ENCODE measurements at places on chromosomes 2 and 18.
A peak's percentile ranks its signal among the peaks of the same experiment; 100 is the strongest.

GRCh38 chr2:118667348-118667747, 180.1 kb downstream of the EN1 start:
- DNase-seq: no peak

DNA sequence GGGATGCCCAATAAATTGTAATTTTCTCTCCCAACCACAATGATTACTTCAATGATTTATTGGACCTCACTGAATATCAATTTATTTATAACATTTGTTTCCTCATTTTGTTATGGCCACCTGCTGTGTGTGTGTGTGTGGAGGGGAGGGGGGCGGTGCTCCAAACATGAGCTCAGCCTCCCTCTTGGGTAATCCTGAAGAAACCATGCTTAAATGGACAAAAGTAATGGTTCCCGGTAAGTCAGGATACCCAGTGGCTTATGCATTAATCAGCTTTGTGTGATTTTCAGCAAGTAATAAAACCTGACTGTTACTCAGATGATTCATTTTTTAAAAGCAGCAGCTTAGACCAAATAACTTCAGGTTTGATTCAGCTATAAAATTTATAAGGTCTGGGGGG, 495.1 kb upstream of the MEX3C start:
- no peak for DNase-seq

DNA sequence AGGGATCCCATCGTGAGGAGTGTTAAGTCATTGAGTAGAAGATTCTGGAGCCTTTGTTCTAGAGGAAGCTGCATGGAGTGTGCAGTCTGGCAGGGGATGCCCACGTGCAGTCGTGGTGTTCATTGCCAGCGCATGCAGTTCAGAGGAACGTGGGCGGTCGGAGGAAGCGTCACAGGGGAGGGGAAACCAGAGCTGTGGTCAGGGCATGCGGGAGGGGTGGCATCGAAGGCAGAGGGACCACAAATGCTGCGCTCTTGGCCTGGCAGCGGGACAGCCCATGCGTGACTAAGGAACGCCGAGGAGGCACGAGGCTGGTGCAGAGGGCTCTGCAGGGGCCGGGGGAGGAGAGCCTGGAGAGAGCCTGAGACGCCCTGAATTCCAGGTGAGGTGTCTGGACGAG, 141.1 kb downstream of the KLHL29 start:
- no peak for DNase-seq

GRCh38 chr2:7665880-7666279, 748.7 kb downstream of the RNF144A start:
- DNase-seq: no peak

DNA sequence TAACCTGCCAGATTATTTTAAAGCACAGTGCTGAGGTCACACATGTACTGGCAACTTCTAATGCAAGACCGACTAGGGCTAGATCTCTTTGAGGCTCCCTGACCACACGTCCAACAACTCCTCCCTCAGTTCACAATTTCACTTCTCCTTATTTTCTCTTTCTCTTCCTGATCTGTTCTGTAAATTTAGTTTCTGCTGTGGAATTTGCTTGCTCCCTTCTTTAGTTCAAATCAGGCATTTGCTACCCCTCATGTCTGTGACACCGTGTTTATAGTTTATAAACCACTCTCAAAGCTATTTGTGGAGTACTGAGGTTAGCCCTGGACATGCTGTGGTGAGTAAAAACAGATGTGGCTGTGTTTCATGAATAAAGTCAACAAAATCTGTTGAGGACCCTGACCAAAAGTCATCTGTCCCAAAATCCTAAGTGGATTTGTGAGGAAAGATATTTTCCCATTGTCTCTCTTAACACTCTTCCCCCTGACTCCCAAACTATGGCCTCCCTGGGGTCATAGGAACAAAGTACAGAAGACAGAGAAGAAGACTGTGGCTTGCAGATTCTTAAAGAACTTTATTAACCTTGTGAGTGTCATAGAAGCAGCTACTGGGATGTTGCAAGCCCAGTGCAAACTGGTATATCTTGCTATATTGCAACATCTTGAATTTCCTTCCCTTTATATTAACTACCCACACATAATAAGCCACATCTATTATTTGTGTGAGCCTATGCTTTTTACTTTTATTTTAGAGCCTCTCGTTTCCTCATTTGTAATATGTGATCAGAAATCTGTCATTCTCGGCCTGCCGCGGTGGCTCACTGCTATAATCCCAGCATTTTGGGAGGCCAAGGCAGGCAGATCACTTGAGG, 3.5 kb upstream of the NAGK start:
- no peak for DNase-seq

DNA sequence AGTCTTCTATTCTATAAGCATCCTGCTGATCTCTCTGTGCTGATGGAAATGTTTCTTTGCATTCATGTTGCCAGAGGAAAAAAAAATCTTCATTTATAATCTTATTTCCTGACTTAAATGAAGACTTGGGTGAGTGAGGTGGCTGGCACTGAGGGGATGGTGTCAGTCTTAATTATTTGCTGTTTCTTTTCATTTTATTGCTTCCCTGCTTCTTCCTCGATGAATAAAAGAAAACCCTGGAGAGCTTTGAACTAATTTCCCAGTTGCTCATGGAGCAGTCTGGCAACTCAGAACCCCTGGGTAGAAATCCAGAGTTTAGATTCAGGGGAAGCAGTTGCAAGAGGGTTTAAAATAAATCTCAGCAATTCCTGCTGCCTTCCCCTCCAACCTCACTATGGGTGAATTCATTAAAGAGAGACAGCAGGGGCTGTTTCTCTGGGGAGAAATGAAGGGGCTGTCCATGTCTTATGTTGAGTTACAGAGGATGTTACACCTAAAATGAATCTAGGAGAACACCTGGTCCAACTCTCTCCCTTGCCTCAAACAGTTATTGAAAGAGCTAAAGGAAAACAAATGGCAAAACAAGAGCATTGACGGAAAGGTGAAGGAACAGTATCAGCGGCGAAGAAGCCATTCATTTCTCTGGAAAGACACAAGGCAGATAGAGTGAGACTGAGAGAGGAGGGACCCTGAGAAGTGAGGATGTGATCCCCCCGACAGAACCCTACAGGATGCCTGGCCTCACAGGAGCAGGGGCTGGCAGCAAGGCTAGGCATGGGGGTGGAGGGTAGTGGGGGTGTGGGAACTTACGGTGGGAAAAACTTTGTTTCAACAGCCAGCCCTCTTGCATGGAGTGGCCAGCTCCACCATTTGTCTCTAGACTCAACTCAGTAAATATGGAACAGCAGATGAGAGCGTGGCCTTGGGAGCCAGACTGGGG, 41.0 kb downstream of the SP110 start:
- DNase-seq: no peak

GRCh38 chr2:40289771-40290404, 162.0 kb downstream of the SLC8A1 start:
- no peak for DNase-seq

DNA sequence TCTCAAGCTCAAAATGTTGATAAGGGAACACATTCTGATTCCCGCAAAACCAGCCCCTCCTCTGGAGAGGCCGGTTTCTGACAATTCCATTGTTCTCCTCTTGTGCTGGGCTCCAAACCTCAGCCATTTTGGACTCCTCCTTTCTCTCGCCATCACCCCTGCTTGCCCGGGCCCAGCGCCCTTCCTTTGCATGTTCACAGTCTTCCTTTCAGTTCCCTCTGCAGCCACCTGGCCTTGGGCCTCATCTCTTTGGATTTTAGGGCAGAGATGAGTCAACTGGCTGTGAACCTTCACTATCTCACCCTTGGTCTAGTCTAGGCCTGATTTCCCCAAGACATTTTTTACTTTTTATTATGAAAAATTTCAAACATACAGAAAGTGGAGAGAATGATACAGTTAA, 155.9 kb upstream of the MAP3K20 start:
- DNase-seq: no peak

- DNase-seq: no peak
Measured at GRCh38 chr2:191215666-191216065, 29.5 kb upstream of the MYO1B start.

DNA sequence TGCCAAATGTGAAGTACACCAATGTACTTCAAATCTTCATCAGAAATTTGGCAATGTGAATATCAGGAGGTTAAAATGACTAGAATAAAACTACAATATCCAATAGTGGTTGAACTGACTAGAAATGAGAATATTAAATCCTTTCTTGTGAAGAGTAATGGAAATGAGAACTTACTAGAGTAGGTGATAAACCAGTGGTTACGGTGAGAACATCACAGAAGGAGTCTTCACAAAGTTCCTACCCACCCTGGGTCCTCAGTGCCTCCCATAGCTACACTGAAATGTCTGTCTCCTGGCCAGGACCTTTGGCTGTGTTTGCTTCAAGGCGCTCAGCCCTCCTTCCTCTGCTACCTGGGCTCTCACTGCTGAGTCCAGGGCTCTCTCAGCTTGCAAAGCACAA, 289.7 kb downstream of the STK39 start:
- no peak for DNase-seq

DNA sequence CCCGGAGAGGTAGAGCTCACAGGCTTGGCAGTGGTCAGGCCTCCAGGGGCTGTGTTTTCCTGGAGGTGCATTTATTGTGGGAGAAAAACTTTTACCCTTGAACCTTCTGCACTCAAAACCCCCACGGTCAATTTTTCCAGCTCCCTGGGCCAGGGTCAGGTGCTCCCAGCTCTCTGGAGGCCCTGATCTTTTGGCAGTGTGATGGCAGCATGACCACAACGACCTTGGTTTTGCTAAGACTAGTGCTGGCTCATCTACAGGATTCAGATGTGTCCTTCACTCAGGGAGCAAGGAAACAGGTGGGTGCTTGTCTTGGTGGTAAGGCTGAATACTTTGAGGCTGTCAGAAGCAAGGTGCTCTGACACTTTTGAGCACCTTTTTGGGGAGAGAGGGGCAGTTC, 92.3 kb downstream of the CCDC93 start:
- DNase-seq: no peak

DNA sequence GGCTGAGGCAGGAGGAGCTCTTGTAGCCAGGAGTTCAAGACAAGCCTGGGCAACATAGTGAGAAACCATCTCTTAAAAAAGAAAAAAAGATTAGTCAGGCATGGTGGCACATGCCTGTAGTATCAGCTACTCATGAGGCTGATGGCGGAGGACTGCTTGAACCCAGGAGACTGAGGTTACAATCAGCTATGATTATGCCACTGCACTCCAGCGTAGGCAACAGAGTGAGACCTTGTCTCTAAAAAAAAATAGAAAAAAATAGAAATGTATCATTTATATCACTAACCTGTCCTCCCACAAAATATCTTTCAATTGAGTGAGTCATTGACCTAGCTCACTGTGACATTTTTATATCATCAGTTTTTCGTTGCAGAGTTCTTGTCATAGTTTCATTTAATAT, 152.5 kb downstream of the DTNA start:
- no peak for DNase-seq

GRCh38 chr18:7132356-7133150, 15.0 kb upstream of the LAMA1 start:
- DNase-seq: no peak

DNA sequence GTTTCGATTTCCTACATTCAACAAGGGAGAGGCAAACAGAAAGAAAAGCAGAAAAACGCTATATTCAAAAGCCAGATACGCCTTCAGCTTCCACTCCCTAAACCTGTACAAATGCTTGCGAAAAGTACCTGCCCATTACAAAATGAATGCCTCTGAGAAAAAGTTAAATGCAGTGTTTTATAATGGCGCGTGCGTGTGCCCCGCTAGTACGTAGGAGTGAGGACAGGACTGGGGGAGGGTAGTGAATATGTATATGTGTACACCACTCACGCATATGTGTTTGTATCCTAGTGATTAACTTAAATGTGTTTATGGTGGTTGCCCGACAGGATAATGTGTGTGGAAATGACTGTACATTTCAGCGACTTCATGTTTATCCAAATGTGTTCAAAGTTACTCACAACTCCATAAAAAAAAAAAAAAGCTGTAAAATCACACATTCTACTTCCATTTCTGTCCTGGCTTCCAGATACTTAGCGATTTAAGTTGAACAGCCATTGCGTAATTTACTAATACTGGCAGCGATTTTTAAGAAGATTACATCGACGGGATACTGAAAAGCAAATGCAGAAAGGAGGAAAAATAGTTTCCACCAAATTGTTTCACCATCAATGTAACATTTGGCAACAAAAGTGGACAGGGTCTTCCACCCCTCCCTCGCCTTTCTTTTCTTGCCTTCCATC, 1.3 kb downstream of the NEUROD1 start:
- no peak for DNase-seq

GRCh38 chr2:237571551-237571950, 5.2 kb downstream of the PRLH start:
- DNase-seq: no peak

- DNase-seq: no peak
Measured at GRCh38 chr2:168355121-168355520, 101.0 kb upstream of the CERS6 start.

DNA sequence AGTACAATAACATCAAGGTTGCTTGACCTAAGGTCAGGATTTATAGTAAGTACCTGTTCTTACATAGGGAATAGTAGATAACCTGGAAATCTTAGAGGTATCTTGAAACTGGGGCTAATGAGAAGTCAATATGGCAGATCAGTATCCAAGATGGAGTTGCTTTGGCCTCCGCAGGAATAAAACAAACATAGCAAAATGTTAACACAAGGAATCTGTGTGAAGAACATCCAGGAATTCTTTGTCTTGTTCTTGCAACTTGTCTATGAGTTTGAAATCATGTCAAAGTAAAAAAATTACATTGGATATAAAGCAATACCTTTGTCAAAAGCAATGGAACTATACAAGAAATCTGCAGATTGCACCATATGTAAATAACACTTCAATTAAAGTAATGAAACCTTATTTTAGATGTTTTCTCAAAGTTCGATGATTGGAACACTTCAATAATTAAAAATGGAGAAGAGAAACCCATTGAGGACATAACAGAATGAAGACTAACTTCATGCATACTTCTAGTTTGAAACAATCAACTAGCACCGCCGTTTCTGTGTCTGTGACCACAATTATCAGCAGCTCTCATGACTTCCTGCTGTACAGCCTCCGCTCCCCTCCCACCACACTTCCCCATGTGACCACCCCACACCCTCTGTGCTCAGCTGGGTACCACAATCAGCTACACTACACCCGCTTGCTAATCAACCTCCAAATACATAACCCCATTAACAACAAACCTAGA, 27.6 kb downstream of the C2orf76 start:
- peak; percentile 10 for DNase-seq

DNA sequence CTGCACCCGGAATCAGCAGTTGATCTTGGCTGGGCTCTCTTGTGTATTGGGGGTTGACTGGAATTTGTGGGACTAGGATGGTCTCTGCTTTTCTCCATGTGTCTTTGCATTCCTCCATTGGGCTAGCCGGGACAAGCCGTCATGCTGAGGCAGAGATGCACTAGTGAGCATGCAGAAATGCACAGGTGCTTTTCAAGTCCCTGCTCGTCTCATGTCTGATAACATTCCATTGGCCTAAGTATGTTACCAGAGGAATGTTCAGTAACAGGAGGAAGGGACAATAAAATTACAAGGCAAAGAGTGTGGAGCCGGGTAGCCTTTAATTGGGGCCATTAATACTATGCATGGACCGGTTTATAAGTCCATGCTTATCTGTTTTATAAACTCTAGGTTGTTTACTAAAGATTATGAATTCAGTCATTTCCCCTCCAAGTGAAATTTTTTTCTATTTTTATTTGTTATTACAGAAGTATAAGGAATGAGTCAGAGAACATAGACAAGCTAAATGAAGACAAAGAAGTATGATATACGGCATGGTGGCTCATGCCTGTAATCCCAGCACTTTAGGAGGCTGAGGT, 24.4 kb upstream of the AAK1 start:
- DNase-seq: no peak

Data from stimulated activated CD8-positive, alpha-beta memory T cell treated with anti-CD3 and anti-CD28 coated beads, Interleukin-4, amount 100 ng/mL, for 1 hour (primary cell).